ENCODE measurements at places on chromosomes 1 and 21. TPM values are rescaled to one million over a fixed set of nuclear protein-coding genes. Genes with fewer than 3 reads are reported as not detected.
A peak's percentile ranks its signal among the peaks of the same experiment; 100 is the strongest.

GRCh38 chr1:29319300-29320110 is 83.2 kb downstream of the PTPRU start:
- DNase-seq, result no peak

DNA sequence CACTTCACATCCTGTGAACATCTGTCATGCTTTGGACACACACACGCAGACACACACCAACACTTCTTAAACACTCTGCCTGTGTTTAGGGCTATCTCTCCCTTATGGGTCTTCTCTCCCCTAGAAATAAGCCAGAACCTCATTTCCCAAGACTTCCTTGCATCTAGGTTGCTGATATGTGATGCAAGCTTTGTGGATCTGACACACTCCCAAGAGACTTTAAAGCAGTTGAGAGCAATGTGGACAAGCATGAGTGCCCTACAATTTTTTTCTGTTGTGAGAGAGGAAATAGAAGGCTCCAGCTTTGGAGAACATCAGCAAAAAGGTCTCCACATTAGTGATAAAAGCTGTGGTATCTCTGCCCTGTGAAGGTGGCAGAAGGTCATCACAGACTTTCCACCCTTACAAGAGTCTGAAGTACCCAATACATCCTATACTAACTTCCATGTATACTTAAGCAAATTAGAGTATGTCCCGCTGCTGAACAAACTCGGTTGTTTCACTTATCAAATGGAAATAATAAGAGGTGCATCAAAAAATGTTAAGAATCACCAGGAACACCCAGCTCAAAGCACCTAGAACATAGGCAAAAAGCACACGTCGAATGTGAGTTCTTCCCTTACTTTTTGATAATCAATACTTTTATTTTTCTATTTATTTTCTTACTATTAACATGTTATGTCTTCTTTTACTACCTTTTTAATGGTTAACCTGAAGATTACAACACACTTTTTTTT is 267.6 kb downstream of the SETD4 start:
- DNase-seq, result no peak

DNA sequence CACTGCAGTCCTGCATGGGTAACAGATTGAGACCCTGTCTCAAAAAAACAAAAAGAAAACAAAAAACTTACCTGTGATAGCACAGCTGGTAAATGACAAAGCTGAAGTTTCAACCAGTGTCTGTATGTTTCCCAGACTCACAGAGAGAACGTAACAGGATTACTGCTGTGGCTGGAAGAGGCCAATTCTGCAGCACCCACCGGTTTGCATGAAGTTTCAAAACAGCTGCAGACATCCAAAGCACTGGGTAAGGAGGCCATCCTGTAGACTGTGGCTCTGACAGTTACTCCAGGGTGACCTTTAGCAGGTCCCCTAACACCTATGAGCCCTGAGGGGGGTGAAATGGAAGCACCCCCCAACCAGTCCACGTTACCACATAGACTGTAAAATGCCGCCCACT is 7.5 kb downstream of the ID3 start:
- no peak for DNase-seq

GRCh38 chr21:33367309-33367973 is 35.8 kb upstream of the IFNGR2 start:
- DNase-seq, result no peak

- no peak for DNase-seq
These were observed 15.9 kb upstream of the EPB41 start for GRCh38 chr1:28898405-28898881.

DNA sequence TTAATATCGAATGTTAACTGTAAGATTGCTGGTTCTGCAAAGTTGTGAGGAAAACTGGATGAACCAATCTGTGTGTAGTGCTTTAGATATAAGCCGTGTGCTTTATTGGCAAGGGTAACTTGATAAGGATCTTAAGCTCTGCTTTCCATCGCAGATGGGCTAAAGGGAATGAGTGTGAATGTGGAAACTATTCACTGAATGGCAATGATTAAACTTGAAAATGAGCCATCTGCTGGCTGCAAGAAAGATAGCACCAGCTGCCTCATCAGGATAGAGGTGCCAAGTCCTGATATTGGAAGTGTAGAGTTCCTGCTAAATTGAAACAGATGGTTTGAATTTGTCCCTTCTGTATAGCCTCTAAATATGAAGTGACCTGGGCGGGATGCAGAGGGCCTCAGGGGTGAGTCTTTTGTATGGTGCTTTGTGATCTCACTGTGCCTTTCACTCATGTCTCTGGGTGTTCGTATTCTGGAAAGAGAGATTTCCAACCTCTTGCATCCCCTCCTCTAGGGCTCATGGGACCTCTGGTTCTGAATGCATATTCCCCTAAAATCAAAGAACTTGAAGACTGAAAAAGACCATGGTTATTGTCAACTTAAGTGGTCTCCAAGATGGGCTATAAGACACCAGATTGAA is 9.2 kb downstream of the FCRL3 start:
- DNase-seq, result peak; percentile 41

DNA sequence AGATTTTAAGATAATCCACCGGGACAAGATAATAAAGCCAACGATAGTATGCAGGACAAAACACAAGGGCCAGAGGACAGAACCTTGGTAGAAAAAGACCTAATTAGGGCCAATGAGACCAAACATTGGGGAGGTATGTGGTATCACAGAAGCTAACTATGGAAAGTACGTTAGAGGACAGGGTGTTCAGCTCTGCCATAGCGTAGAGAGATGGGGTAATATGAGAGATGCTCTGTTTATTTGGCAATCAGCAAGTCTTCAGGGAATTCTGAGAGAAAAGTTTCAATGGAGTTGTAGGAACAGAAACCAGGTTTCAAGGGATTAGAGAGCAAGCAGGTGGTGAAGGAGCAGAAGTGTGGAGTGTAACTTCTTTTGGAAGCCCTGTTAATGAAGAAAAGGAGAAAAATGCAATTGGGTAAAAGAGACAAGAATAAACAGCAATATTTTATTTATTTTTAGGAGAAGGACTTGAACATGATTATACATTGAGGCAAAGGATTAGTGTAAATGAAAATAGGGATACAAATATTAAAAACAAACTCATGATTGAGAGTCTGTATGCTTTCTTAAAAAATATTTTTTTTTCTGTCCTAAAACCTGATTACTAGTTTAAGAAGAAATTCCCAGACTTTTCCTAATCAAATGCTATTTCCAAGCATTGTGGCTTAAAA is 24.0 kb downstream of the EEIG2 start:
- peak; percentile 46 for DNase-seq

GRCh38 chr1:18707696-18708257 is 77.1 kb downstream of the PAX7 start:
- DNase-seq, result no peak

GRCh38 chr21:46190491-46191131 is 6.4 kb upstream of the SPATC1L start:
- no peak for DNase-seq

DNA sequence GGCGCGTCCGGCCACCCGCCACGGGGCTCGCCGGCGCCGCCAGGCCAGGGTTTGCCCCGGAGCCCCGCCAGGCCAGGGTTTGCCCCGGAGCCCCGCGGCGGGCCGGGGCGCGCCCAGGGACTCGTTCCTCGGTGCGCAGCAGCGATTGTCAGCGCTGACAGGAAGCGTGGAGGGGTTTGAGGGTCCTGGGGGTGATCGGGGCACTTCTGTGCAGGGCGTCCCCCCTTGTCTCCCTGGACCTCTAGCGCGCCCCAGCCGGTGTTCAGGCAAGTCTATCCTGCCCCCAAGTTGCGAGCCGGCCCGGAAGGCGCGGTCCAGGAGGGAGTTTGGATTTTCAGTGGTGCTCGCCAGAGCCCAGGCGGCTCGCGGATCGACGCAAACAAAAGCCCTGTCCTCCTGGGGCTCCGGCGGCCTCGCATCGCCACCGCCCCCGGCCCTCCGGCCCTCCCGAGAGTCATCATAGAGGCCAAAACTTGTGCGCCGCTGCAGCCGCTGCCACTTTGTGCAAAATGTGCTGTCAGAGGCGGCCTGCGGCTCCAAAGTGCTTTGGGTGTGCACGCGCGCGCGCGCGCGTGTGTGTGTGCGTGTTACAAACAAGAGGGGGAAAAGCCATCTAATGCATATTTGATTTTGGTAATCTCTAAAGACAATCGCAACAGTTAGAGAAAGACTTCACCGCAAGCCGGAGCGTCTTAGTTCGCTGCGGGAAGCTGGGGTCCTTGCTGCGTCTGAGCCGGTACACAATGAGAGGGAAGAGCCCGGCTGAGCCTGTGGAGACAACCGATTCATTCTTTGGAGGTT is 1.0 kb downstream of the ROR1 start:
- peak; percentile 76 for DNase-seq

- DNase-seq, result no peak
These were observed 3.2 kb upstream of the PRDM16 start for GRCh38 chr1:3065797-3066196.

GRCh38 chr1:27713139-27713725 is 12.5 kb upstream of the FAM76A start:
- DNase-seq, result no peak

DNA sequence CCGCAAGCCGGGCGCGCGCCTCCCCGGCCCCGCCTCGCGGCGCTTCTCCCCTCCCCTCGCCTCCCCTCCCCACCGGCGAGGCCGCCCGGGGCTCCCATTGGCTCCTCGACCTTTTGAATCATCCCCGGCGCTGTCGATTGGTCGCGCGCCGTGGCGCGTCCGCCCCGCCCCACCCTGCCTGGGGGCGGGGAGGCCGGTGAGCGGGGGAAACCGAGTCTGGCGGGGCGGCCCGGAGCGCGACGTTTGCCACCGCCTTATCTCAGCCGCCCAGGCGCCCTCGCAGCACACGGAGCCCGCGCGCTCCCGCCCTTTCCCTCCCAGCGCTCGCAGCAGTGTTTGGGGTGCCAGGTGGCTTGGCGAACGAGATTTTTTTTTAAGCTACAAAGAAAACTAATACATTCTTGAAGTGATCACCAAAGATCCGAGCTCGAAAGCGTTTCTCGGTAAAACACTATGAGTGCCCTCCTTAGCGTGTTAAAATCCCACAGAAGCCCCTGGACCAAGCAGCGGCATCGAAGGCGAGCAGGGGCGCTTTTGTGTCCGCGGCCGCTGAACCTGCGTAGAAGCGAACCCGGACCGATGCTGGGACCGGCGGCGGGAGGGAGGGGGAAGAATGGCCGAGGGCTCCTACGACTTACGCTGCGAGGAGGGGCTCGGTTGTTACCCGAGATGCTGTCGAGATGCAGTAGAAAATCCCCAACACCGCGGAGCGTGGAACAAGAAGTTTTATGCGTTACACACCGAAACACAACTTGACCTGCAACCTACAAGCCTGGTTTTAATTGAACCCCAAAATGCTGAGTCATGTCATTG is 436 bp upstream of the LBR start:
- DNase-seq, result peak; percentile 98

The MLLT11 gene
- 5.5 TPM for total RNA-seq

The SH2D5 gene
- 0.13 TPM for total RNA-seq

The REG4 gene
- total RNA-seq, result not detected

Data from muscle of leg (tissue), 16 donors.